ENCODE measurements at places on chromosomes 2 and 18. TPM values are rescaled to one million over a fixed set of nuclear protein-coding genes. Genes with fewer than 3 reads are reported as not detected.

Gene WDR35
- polyA plus RNA-seq, result 5.3 TPM

Gene SLC30A3
- polyA plus RNA-seq, result 6.0 TPM

Gene RIT2
- polyA plus RNA-seq, result 9.5 TPM

Gene PSMD1
- polyA plus RNA-seq, result 177 TPM

Gene SULT1C2
- polyA plus RNA-seq, result 1.9 TPM

Gene TUBA3E
- 0.31 TPM for polyA plus RNA-seq

Gene GRP
- polyA plus RNA-seq, result not detected

Gene RAB6D
- 0.37 TPM for polyA plus RNA-seq

Gene XDH
- polyA plus RNA-seq, result 0.55 TPM

Gene NGEF
- 1.8 TPM for polyA plus RNA-seq

Gene TMEM163
- polyA plus RNA-seq, result 1.3 TPM

Gene DTNA
- polyA plus RNA-seq, result 9.5 TPM

Gene NTSR2
- polyA plus RNA-seq, result not detected

Gene DLGAP1
- polyA plus RNA-seq, result 17.0 TPM

Gene SPP2
- not detected for polyA plus RNA-seq

Gene KLHL30
- not detected for polyA plus RNA-seq

Gene TM4SF20
- 0.12 TPM for polyA plus RNA-seq

Gene TMX3
- 9.9 TPM for polyA plus RNA-seq

Gene INO80D
- polyA plus RNA-seq, result 17.5 TPM

Gene CIB4
- not detected for polyA plus RNA-seq

Gene SERPINB7
- polyA plus RNA-seq, result not detected

Gene SOWAHC
- 7.0 TPM for polyA plus RNA-seq

Gene BOLL
- polyA plus RNA-seq, result 1.1 TPM

Gene AQP4
- 1.1 TPM for polyA plus RNA-seq

Gene HRH4
- polyA plus RNA-seq, result 0.07 TPM

Gene PHLPP1
- polyA plus RNA-seq, result 15.7 TPM

Gene ARHGEF33
- 1.6 TPM for polyA plus RNA-seq

Gene PKP4
- polyA plus RNA-seq, result 35.7 TPM

Gene COL4A4
- polyA plus RNA-seq, result 1.3 TPM

Gene KIAA1328
- 5.2 TPM for polyA plus RNA-seq

Gene ABCB11
- 0.03 TPM for polyA plus RNA-seq

Data from GM23338 (cell line).